LNCaP clone FGC (cell line): ENCODE measurements at places on chromosomes 13 and 19.

DNA sequence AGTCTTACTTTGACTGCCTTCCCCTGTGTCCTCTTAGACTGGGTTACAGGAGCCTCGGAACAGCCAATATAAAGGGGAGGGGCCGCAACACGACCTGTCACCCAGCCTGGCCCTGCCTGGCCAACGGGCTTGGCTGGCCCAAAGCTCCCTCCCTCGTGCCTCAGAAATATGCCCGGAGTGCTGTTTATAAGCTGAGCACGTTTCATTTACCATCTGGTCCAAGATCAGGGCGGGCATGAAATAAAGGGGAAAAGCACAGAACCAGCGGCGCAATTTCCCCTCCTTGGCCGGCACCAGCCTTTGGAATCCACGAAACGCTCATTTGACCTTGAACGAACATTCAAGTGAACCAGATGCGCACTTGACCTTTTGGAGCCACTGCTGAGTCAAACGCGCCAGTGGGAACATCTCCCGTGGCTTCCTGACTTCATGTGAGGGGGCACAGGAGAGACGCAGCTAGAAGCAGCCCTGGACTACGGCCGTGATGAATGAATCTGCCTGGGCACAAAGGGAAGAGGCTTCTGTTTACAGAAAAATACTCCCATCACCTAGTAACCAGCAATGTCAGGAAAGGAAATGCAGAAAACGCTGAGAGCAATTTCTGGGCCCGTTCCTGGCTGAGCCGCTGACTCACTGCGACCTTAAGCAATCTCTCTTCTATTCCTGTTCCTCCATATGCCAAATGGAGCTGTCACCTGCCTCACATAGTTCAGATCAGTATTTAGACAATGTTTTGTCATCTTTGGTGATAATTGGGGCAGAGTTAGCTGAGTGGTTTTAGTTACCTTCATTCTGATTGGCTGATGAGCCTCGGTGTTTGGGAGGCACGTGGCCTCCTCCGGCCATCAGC, 53.3 kb downstream of the RFX2 start:
- no peak for DNase-seq

DNA sequence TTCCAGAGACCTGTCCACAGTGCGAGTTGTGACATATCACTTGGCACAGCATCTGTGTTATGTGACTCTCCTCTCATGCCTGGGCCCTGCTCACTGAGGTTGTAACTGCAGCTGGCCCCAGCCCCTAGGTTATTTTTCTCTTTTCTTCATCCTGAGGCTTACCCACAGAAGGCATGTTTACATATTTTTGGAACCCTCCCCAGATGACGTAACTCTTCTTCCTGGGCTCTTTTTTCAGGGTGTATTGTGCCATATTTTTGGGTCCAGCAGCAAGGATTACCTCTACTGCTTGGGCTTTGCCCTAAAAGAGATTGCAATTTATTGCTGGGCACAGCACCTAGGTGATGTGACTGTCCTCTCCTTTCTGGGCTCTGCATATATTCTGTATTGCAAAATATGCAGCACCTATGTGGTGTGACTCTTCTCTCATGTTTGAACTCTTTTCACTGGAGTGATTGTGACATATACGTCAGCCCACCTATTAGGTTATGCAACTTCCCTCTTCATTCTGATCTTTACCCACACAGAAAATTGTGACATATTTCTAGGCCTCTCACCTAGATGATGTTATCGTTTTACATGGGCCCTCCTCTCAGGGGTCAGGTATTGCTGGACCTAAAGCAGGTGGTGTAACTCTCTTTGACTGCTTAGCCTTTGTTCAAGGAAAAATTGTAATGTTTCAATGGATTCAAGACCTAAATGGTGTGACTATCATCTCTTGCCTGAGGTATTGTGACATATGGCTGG, 64.5 kb upstream of the ZNF724 start:
- DNase-seq: no peak

- no peak for DNase-seq
Measured at GRCh38 chr19:43430142-43430710, 15.5 kb downstream of the TEX101 start.

- DNase-seq: no peak
Measured at GRCh38 chr13:23146006-23146405, 34.8 kb upstream of the SGCG start.

DNA sequence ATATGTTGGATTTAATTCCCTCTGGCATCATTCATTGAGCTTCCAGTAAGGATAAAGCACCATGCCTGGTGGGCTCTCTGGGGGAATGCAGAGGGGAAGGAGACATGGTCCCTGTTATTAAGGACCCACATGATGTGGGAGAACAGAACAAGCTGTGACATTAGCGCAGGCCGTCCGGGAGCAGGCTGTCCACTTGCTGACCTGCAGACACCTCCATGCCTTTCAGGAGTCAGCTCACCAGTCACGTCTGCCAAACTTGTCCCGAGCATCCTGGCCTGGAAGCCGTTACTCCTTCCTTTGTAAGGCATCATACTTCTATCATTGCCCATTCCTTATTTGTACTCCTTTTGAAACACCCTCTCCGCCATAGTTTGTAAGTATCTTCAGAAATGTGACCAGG, 23.4 kb downstream of the B3GLCT start:
- no peak for DNase-seq

DNA sequence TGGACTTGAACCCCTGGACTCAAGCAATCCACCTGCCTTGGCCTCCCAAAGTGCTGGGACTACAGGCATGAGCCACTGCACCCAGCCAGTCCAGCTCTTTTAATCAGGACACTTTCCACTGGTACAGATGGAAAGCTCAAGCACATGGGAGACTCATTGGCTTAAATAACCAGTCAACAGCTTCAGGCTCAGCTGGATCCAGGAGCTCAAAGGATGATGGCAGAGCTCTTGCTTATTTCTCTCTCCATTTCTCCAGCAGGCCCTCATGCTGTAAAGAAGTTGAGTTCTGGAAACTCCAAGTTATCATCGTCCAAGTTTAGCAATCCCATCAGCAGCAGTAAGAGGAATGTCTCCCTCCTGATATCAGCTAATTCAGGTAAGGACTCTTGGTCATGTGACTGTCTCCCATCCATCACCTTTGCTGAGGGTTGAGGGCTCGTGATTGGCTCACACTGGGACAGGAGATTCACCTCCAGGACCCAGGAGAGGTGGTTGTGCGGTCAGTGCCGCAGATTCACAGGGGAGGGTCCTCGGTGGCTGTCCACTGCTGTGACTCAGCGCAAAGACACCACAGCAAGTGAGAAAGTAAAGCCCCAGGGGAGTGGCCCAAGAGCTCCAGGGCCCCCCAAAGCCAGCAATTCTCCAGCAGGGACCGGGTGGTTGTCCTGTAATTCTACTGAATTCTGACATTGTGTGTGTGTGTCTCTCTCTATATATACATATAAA, 5.1 kb downstream of the CCL25 start:
- no peak for DNase-seq

DNA sequence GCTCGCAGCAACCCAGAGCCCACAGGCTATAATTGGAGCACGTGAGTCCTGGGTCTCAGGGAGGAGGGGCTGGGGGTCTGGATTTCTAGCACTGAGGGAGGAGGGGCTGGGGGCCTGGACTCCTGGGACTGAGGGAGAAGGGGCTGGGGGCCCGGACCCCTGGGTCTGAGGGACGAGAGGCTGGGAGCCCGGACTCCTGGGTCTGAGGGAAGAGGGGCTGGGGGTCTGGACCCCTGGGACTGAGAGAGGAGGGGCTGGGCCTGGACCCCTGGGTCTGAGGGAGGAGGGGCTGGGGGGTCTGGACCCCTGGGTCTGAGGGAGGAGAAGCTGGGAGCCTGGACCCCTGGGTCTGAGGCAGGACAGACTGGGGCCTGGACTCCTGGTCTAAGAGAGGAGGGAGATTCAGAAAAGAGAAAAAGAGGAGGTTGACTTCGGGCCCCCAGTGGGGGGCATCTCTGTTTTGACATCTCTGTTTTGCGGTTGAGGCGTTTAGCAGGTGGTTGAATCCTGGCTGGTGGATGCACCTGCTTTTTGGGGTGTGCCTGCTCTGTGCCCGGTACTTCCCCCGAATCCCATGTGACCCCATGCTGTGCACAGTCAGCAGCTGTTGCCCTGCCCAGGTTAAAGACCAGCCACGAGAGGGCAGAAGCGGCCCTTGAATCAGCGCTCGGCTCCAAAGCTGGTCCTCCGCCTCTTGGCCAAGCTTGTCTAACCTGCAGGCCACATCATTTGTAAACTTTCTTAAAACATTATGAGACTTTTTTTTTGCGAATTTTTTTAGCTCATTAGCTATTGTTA, 10.5 kb downstream of the PVR start:
- DNase-seq: no peak

DNA sequence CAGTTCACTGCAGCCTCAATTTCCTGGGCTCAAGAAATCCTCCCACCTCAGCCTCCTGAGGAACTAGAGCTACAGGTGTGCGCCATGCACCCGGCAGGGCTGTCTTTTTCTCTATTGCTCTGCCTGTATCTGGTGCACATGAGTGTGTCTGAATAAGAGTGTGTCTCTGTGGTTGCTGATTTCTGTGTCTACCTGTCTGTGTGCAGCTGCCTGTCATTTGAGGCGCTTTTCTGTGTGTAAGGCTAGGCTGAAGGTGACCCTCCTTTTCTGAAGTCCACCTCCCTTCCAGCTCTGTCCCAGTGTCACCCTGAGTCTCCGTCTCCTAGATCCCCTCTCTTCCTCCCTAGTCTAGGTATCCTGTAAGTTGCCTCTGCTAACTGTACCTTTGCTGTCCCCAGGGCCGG, 1.5 kb upstream of the PRR12 start:
- DNase-seq: no peak

DNA sequence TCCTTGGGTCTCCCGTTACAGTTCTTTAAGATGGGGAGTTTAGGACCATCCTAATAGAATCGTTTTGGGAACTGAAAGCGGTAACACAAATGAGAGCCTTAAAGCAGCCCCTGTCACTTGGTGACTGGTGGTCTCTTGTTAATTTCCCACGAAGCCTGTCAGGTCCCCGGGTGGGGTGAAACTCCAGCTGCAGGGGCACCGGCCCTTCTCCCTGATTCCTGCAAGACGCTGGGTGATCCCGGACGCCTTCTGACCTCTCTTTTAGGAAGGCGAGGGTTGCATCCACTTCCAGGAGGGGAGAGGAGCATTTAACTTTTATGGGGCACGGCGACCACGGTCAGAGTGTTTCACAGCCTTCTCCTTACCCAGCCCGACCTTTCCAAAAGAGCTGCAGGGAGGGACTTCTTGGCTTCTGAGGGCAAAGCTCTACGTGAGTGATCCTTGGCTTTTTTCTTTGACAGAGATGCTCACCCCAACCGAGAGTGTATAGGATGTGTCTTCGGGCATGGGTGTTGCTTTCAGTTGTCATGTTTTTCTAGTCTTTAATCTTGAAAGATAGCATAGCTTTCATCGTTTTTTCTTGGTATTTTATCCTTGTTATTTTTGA, 688 bp downstream of the ZNF225 start:
- no peak for DNase-seq

GRCh38 chr19:13920940-13921747, 15.1 kb downstream of the CC2D1A start:
- no peak for DNase-seq

GRCh38 chr19:34408411-34408810, 4.2 kb downstream of the PDCD2L start:
- DNase-seq: no peak

DNA sequence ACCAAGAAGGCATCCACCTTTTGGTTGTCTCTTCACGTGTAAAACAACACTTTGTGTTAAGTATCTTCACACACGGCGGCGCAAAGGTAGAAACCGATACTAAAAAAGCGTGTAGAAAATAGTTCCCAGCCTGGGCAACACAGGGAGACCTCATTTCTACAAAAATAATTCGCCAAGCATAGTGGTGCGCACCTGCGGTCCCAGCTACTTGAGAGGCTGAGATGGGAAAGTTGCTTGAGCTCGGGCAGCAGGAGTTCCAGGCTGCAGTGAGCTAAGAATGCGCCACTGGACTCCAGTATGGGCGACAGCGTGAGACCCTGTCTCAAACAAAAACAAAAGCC, 573 bp upstream of the ERCC5 start:
- no peak for DNase-seq

- DNase-seq: no peak
Measured at GRCh38 chr19:17296273-17296672, 7.0 kb downstream of the ABHD8 start.
